HuH-7 (cell line): ENCODE measurements at places on chromosomes 16 and 17.

DNA sequence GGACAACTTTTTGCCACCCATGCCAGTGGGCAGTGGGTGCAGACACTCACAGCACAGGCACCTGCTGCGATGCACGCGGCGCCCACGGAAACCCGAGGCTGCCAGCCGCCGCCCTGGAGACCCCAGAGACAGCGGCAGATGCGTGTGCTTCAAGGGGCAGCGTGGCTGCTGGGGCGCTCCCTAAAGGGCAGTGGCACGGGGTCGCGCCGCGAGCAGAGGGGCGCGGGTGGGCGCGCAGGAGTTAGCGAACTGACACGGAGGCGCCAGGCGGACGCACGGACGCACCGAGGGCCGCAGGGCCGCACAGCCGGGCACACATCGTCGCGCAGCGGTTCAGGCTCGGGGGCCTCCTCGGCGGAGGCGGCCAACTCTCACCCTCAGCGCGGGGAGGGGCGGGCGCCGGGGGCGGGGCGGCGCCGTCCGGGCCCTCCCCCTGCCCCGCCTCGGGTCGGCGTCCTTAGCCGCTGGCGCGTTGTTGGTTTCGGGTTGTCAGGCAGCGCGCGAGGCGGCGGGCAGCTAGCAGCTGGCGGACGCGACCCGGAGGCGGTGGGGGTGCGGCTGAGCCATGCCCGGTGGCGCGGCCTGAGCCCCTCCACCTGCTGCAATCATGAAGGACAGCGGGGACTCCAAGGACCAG is at the start of gene KIF19:
TSS of gene KIF19 (plus strand) at position 484 of the 637 bp plus-strand sequence. CDS start at position 608, 124 bp downstream.
- no peak for DNase-seq

GRCh38 chr17:50904518-50905459 is 38.6 kb upstream of the TOB1 start:
- peak; percentile 56 for DNase-seq

- peak; percentile 57 for DNase-seq
Observed at GRCh38 chr16:22008215-22009059, 526 bp downstream of the MOSMO start.

- DNase-seq = peak; percentile 42
Observed at GRCh38 chr17:27354051-27354490, 60.2 kb downstream of the WSB1 start.

DNA sequence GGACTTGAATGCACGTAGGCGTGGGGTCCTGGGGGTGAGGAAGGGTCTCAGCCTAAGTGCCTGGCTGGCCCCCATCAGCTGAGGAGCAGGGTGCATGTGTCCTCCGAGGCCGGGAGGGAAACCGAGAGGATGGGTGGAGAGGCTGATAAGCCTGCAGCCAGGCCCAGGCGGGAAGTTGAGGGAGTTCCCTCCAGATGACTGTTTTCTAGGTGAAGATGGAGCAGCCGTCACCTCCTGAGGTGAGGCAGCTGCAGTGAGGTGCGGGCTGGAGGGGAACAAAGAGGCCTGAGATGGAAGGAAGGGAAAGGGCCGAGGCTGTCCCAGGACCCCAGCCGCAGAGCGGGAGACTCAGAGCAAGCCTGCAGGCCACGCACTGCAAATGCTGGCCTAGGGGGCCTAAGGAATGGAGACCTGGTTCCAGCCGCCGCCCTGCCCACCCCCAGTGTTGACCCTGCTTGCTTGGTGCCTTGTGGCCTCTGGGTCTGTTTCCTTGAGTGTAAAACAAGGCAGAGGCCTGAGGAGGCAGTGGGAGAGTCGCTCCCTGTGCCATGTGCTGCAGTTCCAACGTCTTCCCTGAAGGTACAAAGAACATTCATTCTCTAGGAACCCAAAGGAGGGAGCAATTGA is 3.0 kb downstream of the PECAM1 start:
- no peak for DNase-seq

GRCh38 chr16:57209780-57210179 is 23.7 kb downstream of the RSPRY1 start:
- DNase-seq = no peak

- DNase-seq = no peak
Observed at GRCh38 chr17:59353106-59353854, 21.8 kb downstream of the YPEL2 start.

DNA sequence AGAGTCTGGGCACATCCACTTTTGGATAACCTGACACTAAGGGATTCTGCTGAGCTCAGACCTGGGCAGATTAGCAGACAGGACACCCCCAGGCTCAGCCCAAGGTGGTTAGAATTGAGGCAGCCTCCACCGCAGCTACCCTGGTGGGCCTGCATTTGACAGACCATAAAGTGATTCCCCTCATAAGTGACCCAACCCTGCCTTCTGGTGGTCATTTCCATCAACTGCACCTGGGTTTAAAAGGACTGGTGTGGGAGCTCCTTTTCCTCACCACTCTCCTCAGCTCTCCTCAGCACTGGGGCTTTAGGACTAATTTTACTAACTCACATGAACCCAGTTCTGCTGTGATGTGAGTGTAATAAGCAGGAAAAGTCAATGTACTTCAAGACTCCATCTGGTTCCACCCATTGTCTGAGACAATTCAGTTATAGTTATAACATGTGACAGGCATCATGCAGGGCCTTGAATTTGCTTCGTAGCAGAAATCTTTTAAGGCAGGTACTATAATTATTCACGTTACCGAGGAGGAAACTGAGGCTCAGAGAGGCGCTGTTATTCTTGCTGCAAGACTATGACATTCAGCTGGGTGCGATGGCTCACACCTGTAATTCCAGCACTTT is 42.5 kb downstream of the MYH3 start:
- DNase-seq = peak; percentile 51

DNA sequence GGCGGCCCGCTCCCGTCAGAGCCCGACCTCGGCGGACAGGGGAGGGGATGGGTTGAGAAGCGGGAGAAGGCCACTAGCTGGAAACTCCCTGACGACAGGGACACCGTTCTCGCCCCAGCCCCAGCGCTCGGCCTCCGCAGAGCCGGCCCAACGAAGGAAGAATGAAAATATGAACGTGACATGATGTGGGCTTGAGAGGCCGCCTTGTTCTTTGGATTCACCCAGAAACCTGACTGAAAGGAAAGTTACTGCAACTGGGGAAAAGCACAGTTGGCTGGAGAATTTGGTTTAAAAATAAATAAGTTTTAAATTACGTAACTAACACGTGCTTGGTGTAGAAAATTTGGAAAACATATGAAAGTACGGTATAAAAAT is 21.1 kb downstream of the NPTX1 start:
- peak; percentile 93 for DNase-seq

GRCh38 chr16:85395913-85396878 is 216.9 kb upstream of the GSE1 start:
- DNase-seq = no peak

DNA sequence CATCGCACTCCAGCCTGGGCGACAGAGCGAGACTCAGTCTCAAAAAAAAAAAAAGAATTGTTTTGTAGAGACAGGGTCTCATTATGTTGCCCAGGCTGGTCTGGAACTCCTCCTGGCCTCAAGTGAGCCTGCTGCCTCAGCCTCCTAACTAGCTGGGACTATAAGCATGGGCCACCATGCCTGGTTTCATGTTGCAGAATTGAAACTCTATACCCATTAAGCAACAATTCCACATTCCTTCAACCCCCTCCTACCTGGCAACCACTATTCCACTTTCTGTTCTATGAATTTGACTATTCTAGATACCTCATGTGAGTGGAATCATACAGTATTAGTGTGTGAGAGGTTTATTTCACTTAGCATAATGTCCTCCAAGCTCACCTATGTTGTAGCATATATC is 24.5 kb downstream of the RNF135 start:
- no peak for DNase-seq

DNA sequence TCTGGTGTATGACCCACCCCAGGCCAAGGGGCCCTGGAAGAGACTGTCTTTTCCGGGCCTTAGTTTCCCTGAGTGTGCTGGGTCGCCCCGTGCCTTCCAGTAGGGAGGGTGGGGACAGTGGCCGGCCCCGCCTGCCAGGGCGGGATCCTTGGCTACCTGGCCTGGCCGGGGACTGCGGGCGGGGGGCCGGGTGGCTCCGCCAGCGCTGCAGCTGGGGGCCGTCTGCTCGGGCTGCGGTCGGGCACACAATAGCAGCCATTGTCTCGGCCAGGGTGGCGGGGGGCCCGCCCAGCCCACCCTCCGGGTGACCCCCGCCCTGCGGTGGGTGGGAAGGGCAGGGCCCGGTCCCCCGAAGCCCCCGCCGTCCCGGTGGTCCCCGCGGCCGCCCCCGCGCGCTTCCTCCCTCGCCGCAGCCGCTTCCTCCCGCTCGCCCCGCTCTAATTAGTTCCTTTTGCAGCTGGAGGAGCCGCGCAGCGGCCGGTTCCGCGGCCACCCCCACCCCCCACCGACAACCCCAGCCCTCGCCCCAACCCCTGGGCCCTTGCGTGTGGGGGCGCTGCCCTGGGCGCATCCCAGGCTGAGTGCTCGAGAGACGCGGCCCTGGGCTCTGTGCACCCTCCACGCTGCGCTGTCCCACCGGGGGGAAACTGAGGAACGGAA is 11.6 kb downstream of the GLIS2 start:
- DNase-seq = no peak

GRCh38 chr16:83887564-83887963 is 11.4 kb upstream of the MLYCD start:
- DNase-seq = no peak

GRCh38 chr17:55090079-55090492 is 121.5 kb downstream of the STXBP4 start:
- no peak for DNase-seq

DNA sequence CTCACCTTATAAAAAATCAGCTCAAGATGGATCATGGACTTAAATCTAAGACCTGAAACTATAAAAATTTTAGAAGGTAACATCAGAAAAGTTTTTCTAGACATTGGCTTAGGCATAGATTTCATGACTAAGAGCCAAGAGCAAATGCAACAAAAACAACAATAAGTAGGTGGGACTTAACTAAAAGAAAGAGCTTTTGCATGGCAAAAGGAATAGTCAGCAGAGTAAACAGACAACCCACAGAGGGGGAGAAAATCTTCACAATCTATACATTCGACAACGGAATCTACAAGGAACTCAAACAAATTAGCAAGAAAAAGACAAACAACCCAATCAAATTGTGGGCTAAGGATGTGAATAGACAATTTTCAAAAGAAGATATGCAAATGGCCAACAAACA is 368.4 kb upstream of the KIF2B start:
- DNase-seq = no peak

DNA sequence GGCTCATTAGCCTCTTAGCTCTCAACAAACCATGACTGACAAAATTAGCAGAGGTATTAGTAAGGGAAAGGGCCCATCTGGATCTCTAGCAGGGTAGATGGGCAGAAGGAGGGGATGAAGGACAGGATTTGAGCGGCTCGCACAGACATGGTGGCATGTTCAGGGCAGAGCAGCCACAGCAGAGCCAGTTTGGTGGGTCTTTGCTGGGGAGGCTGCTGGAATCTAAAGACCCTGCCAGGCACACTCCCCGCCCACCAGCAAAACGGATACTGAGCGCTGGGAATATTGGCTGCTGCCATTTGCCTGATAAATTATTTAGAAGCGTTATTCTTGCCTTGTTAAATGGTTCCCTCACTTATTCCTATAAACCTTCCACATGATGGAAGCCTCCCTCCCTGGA is 20.7 kb upstream of the NAT9 start:
- DNase-seq = no peak

DNA sequence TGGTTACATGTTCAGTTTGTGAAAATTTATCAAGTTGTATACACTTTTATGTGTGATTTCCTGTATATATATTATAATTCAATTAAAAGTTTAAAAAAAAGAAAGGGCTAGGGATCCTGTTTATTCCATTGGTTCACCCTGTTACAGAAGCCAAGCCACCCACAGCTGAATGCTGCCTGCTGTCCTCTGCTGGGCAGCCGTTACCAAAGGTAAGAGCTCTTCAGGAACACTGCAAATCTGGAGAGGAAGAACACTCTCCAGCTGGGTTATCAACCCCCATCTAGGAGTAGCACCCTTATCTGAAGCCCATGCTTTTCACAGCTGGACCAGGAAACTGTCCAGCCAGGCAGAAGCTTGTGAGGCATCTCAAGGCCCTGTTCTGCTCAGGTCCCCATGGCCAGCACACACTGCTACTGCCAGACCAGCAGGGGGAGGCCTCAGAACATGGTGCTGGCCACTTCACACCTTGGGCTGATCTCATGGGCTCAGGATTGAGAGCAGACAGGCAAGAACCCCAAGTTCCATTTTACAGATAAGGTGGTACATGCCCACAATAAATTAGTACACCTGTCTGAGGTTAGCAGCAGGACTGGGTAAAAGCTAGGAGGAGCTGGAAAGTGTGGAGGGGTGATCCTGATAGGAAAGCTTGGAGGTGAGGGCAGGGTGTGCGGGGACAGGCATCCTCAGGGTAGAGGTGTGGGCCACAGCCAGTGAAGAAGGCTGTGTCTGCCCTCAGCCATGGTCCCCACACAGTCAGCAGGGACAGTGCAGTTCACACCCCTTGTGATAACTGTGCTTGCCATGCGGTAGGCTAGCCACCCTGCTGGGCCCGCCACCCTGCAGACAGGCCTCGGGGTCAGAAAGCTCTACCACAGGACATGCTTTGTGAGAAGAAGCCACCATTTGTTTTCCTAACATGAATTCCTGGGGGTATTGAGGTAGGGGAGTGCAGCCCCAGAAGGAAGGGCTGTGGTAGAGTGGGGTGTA is 54.3 kb upstream of the SREBF1 start:
- peak; percentile 79 for DNase-seq

DNA sequence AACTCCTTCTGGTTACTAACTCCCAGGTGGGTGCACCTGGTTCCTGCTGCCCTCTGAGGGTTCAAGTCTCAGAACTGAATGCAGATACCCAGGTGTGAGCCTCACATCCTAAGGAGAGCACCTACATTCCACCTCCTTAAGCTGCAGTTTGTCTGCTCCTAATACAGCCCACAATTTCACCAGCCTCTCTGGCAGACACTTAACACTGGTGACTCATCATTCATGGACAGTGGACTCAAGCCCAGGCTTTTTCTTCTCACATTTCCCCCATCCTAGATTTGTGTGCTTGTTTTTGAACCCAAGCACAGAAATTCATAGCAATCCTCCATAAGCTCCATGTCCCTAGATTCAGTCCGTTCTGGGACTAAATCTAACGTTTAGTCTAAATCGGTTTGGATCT is 7.0 kb upstream of the MAF start:
- DNase-seq = no peak

DNA sequence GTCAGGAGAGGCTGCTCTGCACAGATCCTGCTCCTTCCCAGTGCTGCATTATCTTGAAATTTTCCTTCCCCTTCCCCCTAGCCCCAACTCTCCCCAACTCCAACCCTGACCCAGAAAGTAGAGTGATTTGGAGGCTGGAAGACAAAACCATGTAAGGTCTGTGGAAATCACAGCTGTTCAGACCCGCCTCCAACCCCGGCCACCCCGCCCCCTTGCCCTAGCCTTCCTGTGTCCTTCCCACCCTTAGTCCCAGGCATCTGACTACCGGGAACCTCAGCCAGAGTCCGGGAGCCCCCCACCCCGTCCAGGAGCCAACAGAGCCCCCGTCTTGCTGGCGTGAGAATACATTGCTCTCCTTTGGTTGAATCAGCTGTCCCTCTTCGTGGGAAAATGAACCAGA is at the start of gene AOC3:
TSS of gene AOC3 (plus strand) at position 246 of the 400 bp plus-strand sequence. CDS start at position 391, 145 bp downstream.
- DNase-seq = no peak

- DNase-seq = no peak
Observed at GRCh38 chr17:30207655-30208054, 27.8 kb downstream of the SLC6A4 start.
